ENCODE measurements at places on chromosomes 12 and 14.
A peak's percentile ranks its signal among the peaks of the same experiment; 100 is the strongest.

GRCh38 chr12:42019746-42020145 is 124.9 kb downstream of the GXYLT1 start:
- no peak for DNase-seq

- no peak for DNase-seq
These were observed 94.6 kb upstream of the PLEKHA5 start for GRCh38 chr12:19034937-19035336.

DNA sequence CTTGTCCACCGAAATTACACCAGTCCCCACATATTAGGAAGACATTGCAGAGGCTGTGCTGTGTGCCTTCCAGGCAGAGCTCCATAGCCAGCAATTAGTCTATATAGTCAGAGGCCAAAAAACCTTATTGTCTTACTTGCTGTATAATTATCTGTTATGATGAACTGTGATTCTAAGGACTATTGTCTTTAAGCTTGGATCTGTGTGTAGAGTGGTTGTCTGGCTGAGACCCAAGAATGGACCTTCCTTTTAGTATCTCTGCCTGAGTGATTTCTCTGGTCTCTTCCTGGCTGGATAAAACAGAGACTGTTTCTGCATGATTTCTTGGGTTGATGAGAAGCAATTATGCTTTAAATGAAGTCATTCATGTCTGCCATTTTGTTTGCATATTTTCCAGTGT is 465.3 kb downstream of the PRKD1 start:
- DNase-seq: no peak

GRCh38 chr12:59173695-59174094 is 253.4 kb upstream of the LRIG3 start:
- no peak for DNase-seq

DNA sequence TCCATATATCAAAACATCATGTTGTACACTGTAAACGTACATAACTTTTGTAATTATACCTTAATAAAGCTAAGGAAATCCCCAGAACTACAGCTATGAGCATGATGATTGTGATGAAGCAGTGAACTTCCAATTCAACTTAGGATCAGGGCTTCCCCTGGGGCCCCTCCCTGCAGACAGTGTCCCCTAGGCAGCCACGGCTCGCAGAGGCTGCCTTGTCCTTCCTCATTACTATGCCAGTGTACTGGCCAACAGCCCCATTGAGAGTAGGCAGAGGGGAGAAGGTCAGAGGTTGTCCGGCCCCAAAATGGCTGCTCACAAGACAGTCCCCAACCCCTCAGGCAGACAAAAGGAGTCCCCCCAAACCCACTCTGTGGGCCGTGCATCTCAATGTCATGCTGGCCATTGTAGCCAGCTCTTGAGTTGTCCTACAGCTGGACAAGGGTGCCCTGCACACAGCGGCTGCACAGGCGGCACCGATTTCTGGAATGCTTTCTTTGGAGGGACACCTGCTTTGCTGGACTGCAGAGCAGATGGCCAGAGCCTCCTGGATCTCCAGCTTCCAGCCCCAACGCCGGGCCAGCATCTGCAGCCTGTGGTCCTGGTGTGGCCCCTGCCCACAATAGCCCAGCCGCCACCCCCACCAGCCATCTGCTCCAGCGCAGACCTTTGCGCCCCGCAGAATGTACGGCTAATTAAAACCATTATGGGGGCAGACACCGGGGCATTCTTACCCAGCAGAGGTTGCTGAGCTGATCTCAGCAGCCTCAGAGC is 46.1 kb downstream of the NIN start:
- DNase-seq: no peak

DNA sequence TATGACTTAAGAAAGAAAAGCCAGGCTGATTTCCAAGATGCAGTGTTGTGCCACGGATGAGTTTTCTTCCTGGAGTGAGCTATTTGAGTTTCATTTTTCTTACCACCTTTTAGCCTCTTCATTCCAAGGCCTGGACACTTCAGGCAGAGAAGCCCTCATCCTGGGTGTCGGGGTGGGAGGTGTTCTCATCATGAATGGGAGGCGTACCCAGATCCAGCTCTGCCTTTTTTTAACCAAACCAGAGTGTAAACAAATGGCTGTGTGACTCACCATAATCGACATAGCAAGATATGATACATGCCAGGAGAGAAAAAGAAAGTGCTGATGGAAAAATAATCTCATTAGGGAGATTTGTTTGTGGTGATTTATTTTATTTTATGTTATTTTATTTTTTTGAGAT is 79.9 kb downstream of the ARF6 start:
- peak; percentile 80 for DNase-seq

DNA sequence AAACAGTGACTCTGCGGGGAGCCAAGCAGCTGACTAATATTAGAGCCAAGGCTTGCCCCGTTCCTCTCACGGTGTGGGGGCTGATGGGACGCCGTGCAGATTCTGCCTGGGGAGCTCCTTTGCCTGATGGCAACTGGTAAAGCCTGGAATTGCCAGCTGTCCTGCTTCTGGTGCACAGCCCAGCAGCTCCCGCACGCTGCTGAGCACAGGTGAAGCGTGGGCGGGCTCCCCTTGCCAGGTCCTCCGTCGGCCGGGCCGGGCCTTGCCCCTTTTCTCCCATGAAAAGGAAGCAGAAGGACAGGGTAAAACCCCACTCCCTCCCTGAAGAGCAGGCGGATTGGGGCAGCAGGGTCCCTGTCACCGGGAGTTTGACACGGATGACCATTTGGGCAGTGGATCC is 79.0 kb downstream of the WDR20 start:
- DNase-seq: no peak

GRCh38 chr12:122295877-122296276 is 29.6 kb upstream of the VPS33A start:
- DNase-seq: no peak

GRCh38 chr14:77043177-77043983 is 14.9 kb upstream of the IRF2BPL start:
- peak; percentile 93 for DNase-seq

GRCh38 chr14:31026077-31026449 is at the start of gene STRN3:
Gene STRN3 (minus strand): TSS chr14:31026379. CDS start chr14:31026185, 194 bp downstream.
- DNase-seq: no peak

GRCh38 chr12:108390495-108391203 is 51.5 kb upstream of the CMKLR1 start:
- no peak for DNase-seq

DNA sequence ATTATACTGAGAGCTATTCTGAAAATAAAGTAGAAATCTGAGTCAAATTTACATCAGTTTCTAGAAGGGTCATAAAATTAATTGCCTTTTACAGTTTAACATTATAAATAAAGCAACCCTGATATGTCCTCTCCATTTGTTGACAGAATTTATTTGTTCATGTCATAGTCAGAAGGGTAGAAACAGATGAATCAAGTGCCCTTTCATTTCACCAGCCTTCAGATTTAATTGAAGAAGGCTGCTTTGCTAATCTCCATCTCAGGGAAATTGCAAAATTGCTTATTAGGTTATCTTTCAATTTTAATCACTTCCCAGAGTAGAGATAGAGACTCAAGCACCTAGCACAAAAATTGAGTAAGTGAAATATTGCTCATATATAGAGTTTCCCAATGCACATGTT is 76.8 kb downstream of the ATXN7L3B start:
- DNase-seq: no peak

Data from fibroblast of skin of abdomen (primary cell).